ENCODE measurements at places on chromosomes 7 and 10.
A peak's percentile ranks its signal among the peaks of the same experiment; 100 is the strongest.

- DNase-seq = no peak
These were observed 102.4 kb downstream of the PTPN20 start for GRCh38 chr10:47013507-47014154.

- no peak for DNase-seq
These were observed 903.5 kb downstream of the DNAJB9 start for GRCh38 chr7:109473172-109473571.

- no peak for DNase-seq
These were observed 314.2 kb upstream of the GNAI1 start for GRCh38 chr7:79820387-79820786.

- no peak for DNase-seq
These were observed 2.9 kb upstream of the GDI2 start for GRCh38 chr10:5816170-5816569.

DNA sequence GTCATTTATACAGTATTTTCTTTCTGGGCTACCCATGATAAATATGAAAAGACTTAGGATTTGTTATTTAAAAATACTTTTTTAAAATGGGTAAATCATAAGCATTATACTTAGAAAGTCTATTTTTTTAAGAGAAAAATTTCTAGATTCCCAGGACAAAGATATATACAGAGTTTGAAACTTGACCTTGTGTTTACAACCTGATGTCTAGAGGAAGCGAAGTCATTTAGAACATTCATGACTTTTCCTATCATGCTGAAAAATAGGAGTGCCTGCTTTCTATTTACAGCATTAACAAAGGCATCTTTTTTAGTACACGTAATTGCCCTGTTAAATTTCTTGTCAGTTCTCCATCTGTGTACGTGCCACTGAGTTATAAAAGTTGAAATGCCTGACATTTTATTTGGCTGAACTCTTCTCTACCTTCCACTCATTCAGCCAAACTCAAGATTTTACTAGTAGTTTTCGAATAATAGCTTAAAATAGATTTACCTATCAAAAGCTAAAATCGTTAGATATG is 23.0 kb downstream of the GNAT3 start:
- DNase-seq = no peak

DNA sequence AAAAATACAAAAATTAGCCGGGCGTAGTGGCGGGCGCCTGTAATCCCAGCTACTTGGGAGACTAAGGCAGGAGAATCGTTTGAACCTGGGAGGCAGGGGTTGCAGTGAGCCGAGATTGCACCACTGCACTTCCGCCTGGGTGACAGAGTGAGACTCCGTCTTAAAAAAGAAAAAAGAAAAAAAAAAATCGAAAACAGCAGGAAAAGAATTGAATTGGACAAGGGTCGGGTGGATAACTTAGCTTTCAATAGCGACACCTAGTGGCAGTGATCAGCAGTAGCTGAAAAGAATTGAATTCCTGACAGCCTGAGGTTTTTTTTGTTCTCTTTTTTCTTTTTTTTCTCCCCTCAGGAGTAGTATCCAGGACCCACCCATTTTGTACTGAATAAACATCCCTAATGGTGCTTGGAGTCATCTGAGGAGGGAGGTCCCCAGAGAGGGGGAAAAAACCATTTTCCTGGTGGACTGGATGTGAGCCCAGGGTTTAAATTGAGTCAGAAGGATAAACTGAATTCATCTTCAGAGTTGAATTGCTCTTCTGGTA is 55.1 kb downstream of the CYCS start:
- DNase-seq = peak; percentile 12

- no peak for DNase-seq
These were observed 79.5 kb downstream of the RTKN2 start for GRCh38 chr10:62189131-62189530.

DNA sequence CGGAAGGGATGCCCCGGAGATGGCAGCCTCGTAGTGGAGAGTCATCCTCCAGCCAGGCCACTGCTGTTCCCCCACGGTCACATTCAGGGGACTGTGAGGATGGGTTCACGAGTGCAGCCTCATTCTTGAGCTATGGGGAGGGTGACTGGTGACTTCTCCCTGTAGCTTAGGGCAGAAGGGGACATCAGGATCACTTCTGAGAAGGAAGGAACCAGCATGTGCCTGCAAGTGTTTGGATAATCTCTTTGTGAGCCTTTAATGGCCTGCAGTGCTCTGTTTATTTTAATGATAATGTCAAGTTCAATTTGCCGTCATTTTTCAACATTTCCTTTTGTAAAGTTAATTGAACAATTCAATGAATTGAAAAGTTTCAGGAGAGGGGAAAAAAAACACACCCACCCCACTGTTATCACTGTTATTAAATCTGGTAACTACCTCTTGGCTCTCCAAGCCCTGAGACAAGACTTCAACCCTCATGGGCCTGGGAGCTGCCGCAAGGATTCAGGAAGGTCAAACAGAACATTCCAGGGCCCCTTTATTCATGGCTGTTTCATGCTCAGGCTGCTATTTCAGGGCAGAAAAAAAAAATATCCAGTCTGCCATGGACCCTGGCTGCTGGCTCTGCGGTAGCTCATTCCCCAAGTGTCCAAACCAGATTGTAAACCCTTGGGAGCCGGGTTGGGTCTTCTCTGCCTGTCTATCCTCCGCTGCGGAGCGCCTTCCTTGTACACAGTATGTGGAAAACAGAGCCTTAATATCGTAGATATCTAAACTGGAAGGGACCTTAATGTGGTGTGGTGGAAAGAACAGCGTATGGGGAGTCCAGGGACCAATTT is 100.4 kb downstream of the CDH23 start:
- no peak for DNase-seq

DNA sequence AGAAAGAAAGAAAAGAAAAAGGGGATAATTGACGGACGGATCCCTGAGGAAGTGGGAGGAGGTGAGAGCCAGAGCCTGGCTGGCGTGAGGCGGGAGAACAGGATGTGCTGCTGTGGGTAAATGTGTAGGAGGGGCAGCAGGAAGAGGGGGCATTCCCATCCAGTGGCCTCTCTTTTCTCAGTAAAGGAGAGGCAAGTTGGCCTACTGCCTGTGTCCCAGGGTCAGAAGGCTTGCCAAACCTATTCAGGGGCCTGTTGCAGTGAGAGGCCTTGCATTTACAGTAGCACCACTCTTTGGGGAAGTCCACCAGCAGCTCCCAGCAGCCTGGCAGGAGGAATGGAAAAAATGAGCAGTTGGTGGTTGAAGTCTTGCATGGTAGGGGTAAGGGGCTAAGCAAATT is 26.6 kb upstream of the ASCC1 start:
- DNase-seq = no peak

- no peak for DNase-seq
These were observed 384.9 kb downstream of the PLXNA4 start for GRCh38 chr7:132191418-132191817.

- DNase-seq = no peak
These were observed 32.3 kb upstream of the ADD3 start for GRCh38 chr10:109975244-109976190.

- DNase-seq = no peak
These were observed 8.0 kb upstream of the CCDC71L start for GRCh38 chr7:106668861-106669524.

DNA sequence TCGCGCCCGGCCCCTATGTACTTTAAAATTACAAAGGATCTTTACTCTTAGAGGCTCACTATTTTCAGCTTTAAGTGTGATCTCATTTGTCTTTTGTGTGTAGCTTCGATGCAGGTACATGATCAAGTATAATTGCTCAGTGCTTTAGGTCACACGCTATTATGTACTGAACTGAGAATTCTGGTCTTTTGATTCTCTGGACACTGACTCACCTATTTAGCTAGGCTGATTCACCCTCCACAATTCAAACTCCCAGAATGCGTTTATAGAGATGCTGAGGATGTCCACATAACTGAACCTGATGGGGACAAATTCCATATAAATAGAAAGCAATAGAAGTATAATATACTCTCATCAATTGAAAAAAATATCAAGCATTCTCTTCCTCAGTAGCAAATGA is 57.8 kb downstream of the PRKCQ start:
- DNase-seq = no peak

DNA sequence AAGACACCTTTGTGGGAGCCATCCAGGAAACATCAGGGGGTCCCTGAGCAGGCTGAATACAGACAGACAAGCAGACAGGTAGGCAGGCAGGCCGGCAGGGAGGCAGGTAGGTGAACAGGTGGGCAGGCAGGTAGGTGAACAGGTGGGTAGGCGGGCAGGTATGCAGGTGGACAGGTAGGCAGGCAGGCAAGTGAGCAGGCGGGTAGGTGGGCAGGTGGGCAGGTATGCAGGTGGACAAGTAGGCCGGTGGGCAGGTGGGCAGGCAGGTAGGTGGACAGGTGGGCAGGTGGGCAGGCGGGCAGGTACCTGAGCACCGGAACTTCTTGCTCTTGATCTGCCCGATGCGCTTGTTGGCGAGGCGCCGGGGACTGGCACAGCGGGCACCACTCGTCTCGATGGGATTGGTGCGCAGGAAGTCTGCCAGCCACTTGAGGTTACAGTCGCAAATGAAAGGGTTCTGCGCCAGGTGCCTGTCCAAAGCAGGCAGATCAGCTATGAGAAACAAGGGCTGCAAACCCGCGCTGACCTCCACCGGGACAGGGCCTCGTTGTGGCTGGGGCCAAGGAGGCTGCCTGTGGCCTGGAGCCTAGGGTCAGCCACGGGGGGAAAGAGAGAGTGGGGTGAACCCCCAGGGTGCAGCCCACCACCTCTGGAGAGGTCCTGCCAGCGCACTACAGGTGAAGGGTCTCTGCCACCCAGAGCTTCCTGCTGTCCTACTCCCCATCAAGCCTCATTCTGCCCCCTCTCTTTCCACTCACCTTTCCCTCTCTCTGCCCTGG is 136.9 kb downstream of the SLIT1 start:
- DNase-seq = no peak

GRCh38 chr7:66075590-66076461 is at the start of gene ASL:
TSS of gene ASL (plus strand) at chr7:66075819. CDS start at chr7:66076082, 263 bp downstream.
- peak; percentile 87 for DNase-seq

DNA sequence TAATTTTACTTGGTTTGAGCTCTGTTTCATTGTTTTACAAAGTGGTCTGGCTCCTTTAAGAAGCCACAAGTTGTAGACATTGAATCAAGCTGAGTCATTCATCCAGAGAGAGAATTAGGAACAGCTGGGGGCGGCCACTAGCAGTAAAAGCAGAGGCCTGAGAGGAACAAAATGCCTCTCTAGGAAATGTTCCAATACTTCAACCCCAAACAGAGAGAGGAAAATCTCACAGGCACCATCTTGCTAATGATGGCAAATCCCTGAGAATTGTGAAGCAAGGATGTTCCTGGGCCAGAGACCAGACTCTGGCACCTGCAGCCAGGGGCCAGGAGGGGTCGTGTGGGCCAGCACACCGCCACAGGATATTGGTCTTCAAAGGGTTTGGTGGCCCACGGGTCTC is 26.5 kb upstream of the TRIL start:
- DNase-seq = no peak

DNA sequence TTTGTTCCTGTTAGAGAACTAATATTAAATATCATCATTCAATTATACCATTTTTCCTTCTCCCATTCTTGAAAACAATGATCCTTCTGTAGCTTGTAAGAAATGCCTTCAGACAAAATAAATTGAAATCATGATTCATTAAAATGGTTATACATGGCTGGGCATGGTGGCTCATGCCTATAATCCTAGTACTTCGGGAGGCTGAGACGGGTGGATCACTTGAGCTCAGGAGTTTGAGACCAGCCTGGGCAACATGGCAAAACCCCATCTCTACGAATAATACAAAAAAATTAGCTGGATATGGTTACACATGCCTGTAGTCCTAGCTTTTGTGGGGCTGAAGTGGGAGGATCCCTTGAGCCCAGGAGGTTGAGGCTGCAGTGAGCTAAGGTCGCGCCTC is 13.0 kb downstream of the CD36 start:
- no peak for DNase-seq

- no peak for DNase-seq
These were observed 26.3 kb downstream of the PRKAG2 start for GRCh38 chr7:151850491-151851124.

DNA sequence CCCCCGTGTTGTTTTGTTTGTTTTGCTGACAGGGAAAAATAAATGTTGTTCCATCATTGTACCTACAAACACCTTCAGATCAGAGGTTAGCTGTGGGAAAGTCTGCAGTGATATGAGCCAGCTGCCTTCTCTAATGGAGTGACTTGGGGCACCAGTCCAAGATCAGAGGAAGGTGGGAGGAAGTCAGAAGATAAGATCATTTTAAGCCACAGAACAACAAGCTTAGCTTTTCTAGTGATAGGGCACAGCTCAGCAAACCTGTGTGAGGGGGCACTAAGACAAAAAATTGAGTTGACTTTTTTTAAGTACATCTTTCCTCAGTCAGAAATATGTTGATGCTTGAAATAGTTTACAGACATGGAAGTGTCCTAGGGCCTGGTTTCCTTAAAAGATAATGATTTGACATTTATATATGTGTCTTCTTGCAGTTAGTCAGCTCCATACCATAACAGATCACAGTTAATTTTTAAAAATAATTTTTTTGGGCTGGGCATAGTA is 240.3 kb upstream of the KAT6B start:
- DNase-seq = peak; percentile 75

DNA sequence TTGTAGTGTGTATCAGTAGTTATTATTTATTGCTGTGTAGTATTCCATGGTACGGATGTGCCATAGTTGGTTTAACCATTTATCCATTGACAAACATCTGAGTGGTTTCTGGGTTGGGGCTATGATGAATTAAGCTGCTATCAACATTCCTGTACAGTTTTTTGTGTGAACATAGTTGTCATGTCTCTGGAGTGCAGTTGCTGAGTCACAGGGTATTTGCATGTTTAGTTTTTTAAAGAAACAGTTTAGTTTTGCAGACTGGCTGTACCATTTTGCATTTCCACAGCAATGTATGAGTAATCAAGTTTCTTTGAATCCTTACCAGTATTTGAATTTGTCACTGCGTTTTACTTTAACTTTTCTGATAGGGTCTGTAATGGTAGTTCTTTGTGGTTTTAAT is 516.7 kb upstream of the CELF2 start:
- no peak for DNase-seq

- no peak for DNase-seq
These were observed 14.6 kb downstream of the MINDY4 start for GRCh38 chr7:30785786-30786185.

- no peak for DNase-seq
These were observed 17.1 kb upstream of the SLC13A1 start for GRCh38 chr7:123216825-123217224.

DNA sequence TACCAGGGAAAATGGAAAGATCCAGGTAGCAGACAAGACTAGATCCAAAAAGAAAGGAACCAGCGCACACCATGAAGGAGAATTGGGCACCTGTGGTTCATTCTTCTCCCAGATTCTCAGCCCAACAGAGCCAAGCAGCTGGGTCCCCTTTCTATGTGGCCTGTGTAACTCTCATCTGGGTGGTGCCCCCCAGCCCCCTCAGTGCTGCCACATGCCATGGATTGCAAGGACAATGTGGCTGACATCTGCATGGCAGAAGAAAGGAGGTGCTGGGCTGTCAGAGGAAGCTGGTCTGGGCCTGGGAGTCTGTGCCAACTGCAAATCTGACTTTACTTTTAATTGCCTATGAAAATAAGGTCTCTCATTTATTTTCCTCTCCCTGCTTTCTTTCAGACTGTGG is 21.4 kb downstream of the PRSS2 start:
- DNase-seq = no peak

- DNase-seq = no peak
These were observed 92.4 kb downstream of the ACTR3B start for GRCh38 chr7:152851881-152852417.

Data from CD8-positive, alpha-beta memory T cell (primary cell).